ENCODE measurements at places on chromosomes 16 and 17. TPM values are rescaled to one million over a fixed set of nuclear protein-coding genes. Genes with fewer than 3 reads are reported as not detected.

PRDM7 gene
- not detected for polyA plus RNA-seq

ADAMTS18 gene
- not detected for polyA plus RNA-seq

CCL8 gene
- not detected for polyA plus RNA-seq

HP gene
- not detected for polyA plus RNA-seq

EZH1 gene
- polyA plus RNA-seq: 195 TPM

TBC1D3E gene
- 0.13 TPM for polyA plus RNA-seq

Data from B cell (primary cell).